Renal pelvis (tissue), 12 donors: ENCODE measurements at places on chromosomes 3 and 15.
A peak's percentile ranks its signal among the peaks of the same experiment; 100 is the strongest.

- DNase-seq: no peak
Observed at GRCh38 chr3:185647880-185648210, 61.8 kb downstream of the SENP2 start.

- no peak for DNase-seq
Observed at GRCh38 chr3:101377209-101377608, 56.8 kb upstream of the IMPG2 start.

- DNase-seq: no peak
Observed at GRCh38 chr3:175005881-175006280, 146.7 kb downstream of the NAALADL2 start.

DNA sequence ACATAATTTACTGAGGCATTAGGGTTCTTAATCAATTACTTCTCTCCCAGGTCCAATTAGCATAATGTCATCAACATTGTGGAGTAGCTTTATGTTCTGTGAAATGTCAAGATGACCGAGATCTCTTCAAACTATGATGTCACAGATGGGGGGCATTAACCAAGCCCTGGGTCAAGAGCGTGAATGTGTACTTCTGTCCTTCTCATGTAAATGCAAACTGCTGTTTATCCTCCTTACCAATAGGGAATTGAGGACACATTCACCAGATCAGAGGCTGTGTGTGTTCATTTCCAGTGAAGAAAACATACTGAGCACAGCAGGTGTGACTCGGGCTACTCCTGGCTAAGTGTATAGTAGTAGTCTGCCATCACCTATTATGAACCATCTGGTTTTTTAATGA, 177.9 kb downstream of the MINAR1 start:
- no peak for DNase-seq

GRCh38 chr3:197149-197827, 725 bp downstream of the CHL1 start:
- no peak for DNase-seq

DNA sequence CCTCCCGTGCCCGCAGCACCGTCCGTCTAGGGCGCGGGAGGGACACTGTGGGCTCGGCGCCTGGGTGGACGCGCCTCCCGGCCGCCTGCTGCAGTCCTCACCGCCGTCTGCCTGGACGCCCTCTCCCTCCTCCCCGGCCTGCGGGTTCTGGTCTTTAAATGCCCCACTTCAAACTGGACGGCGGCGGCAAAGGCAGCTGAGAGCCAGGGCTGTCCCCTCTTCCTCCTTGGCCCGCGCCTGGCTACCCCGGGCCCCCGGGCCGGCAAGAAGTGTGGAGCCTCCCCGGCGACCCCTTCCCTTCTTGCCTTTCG, 426 bp downstream of the CBLB start:
- peak; percentile 60 for DNase-seq

GRCh38 chr15:27973886-27974285, 125.2 kb downstream of the OCA2 start:
- no peak for DNase-seq

DNA sequence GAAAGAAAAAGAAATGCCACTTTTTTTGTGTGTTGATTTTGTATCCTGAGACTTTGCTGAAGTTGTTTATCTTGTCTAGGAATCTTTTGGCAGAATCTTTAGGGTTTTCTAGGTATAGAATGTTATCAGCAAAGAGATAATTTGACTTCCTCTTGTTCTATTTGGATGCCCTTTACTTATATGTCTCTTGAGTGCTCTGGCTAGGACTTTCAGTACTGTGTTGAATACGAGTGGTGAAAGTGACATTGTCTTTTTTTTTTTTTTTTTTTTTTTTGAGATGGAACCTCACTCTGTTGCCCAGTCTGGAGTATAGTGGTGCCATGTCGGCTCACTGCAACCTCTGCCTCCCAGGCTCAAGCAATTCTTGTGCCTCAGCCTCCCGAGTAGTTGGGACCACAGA, 64.7 kb upstream of the NPHP3 start:
- no peak for DNase-seq

DNA sequence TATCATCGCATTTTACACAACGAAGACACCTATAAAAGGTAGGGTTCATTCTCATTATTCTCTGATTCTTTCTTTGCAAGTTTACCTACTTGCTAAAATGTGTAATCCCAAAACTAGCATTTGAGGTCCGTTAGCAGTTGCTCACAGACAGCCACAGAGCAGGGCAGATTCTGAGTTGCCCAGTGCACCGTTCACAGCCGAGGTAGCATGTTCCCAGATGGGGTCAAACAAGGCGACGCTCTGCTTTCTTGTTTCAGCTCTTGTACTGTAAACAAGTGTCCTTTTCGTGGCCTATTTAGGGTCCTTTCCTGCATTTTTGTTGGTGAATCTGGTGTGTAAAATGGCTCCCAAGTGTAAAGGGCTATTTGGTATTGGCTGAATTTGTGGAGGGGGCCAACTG, 3.1 kb downstream of the PPP1R2 start:
- no peak for DNase-seq

GRCh38 chr3:123805504-123805903, 78.6 kb downstream of the MYLK start:
- no peak for DNase-seq

GRCh38 chr3:58973796-58974195, 76.0 kb downstream of the CFAP20DC start:
- no peak for DNase-seq

GRCh38 chr3:28000608-28001007, 240.8 kb upstream of the CMC1 start:
- no peak for DNase-seq

- peak; percentile 79 for DNase-seq
Observed at GRCh38 chr15:67884514-67885174, 44.8 kb upstream of the RNU6-1 start.

GRCh38 chr15:20644896-20645295, 103.3 kb upstream of the GOLGA6L6 start:
- no peak for DNase-seq

DNA sequence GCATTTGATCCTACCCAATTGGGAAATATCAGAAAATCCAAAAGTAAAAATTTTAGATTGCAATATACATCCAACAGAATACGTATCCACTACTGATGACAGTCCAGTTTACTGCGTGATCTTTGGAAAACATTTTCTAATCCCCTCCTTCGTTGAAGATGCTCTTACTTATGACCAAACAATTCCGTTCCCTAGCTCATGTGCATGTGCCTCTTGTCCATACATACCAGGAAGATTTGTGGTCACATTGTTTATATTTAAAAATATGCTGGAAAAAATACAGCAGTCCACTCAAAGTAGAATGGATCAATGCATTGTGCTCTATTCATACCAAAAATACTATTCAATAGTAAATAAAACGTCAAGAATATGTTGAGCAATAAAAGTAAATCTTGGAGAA, 135.3 kb downstream of the CHL1 start:
- DNase-seq: no peak

DNA sequence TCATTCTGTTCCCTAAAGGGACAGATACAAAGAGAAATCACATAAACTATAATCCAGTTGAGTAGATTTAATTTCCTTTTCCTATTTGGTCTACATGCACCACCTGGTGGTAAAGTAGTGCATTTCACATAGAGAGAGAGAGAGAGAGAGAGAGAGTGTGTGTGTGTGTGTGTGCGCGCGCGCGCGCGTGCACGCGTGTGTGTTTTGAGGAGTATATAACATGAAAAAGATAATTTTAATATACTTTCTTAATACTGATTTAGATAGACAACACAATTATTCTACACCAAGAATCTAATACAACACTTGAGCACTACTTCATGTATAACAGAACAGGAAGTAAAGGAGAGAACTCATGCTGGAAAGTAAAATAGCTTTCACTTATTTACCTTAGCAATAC, 1.1 kb upstream of the FGF7 start:
- DNase-seq: peak; percentile 52

- DNase-seq: no peak
Observed at GRCh38 chr3:189311521-189311920, 139.8 kb downstream of the TPRG1 start.

DNA sequence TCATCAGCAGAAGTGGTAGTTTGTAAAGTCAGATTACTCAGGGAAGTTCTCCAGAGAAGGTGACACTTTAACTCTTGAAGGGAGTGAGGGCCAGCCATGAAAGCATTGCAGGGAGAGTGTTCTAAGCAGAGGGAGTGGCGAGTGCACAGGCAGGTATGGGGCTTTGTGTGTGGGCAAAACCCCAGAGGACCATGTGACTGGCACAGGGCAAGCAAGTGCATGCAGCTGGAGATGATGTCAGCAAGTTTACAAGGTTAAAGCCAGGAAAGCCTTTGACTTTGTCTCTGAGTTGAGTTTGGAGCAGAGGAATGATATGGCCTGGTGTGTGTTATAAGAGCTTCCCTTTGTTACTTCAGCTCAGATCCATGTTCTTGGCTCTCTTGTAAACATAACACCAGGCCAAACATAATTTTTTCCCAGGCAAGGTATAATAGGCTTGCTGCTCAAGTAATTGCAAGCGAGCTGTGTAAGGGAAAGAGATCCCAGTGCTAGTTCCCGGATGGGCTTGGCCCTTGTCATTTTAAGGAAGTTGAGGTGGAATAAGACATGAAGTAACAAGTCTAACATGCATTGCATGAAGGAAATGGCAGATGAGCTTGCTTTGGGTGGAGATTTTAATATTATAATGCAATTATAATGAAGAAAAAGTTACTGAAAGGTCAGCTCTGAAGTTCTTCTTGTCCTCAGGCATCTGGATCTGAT, 341.1 kb upstream of the LRRC3B start:
- DNase-seq: no peak

DNA sequence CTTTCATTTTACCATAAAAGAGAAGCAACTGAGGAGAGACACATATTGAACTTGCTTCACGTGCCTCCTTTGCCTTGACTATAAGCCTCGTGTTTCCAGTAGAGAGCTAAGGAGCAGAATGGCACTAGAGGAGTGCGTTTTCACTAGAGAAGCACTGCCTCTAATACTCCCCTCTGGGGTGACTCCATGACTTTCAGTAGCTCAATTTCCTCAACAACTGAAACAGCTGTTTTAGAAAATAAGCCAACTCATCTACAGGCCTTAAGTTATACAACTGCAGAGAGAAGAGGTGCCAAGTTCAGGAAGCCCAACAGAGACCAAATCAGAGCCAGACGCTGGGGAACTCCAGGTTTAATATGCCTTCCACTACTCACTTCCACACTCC, 1.9 kb downstream of the UBP1 start:
- DNase-seq: peak; percentile 15

GRCh38 chr3:14680716-14681115, 5.8 kb downstream of the C3orf20 start:
- no peak for DNase-seq

- DNase-seq: no peak
Observed at GRCh38 chr15:25544076-25544475, 105.3 kb upstream of the UBE3A start.

GRCh38 chr3:16186565-16186964, 12.1 kb downstream of the GALNT15 start:
- DNase-seq: no peak

DNA sequence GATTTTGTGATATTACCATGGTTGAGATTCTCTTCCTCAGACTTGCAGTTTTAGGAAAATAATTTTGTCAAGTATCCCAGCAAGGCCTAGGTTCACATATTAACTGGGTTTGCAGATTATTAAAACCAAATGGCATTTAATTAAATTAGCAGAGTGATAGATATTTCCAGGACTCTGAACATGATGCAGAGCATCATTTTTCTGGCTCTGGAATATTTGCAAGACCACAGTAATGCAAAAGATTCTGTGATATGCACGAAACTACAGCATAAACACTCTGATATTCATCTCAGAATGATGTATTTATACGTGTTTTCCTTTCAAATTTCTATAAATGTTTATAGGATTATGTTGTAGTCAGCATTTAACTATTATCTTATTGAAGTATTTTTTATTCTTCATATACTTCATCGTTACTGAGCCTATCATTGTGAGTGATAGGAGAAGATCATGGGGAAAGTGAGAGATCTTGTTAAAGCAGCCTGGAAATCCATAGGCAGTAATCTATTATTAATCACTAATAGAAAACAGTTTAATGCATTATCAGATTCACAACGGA, 1245.6 kb downstream of the OTOL1 start:
- DNase-seq: no peak

GRCh38 chr3:152236716-152237115, 32.0 kb upstream of the MBNL1 start:
- no peak for DNase-seq

DNA sequence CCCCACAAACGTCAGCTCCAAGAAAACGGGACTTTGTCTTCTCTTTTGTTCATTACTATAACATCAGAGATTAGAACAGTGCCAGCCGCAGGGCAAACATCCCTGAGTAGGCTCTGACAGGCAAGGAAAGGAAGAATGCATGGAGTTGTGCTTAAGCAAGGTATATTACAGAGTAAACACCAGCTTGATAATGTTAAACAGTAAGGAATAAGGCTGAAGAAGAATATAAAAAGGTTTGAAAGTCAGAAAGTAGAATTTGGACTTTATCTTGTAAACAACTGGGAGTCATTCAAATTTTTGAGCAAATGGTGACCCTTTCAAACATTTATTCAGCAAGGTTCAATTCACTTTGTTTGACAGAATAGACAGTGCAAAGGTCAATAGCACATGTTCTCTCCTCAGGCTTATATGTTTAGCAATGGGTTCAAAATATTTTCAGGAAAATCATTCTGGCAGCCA, 11.0 kb downstream of the GABPB1 start:
- DNase-seq: no peak

DNA sequence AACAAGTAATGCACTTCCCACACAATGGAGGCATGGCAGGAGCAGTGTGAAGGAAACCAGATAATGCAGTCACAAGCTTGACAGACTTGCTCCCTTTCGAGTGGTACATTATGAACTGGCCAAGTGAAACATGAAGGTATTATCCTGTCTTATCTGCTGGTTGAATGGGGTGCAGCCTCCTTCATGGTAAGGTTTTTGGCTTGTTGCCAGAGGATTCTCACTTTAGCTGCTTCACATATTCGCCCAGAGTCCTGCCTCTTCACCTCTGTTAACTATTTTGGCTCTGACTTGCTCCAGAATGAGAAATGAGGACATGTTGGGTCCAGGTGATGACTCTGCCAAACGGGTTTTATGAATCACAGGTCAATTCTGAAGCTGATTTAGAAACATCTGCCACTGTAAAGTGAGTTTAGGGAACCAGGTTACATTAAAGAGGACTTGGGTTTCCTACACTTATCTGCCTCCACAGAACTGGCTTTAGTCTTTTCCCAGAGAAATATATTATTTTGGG, 19.5 kb upstream of the CCDC39 start:
- no peak for DNase-seq
